CD4-positive, alpha-beta T cell treated with Interferon alpha-2 for 1 hour (primary cell): ENCODE measurements at places on chromosomes 5 and 9.

GRCh38 chr5:39422036-39422606 lies 2.7 kb downstream of the DAB2 start:
- no peak for DNase-seq

- no peak for DNase-seq
These were observed 238.6 kb downstream of the ELAVL2 start for GRCh38 chr9:23587433-23587832.

- no peak for DNase-seq
These were observed 162.9 kb upstream of the NMUR2 start for GRCh38 chr5:152568016-152568415.

GRCh38 chr9:111928359-111928720 lies 31.7 kb downstream of the UGCG start:
- no peak for DNase-seq

GRCh38 chr5:136409000-136409399 lies 43.7 kb upstream of the TRPC7 start:
- DNase-seq: no peak

- no peak for DNase-seq
These were observed 31.8 kb downstream of the AK8 start for GRCh38 chr9:132846109-132846917.

GRCh38 chr5:149610589-149611255 lies 29.4 kb downstream of the ARHGEF37 start:
- no peak for DNase-seq

DNA sequence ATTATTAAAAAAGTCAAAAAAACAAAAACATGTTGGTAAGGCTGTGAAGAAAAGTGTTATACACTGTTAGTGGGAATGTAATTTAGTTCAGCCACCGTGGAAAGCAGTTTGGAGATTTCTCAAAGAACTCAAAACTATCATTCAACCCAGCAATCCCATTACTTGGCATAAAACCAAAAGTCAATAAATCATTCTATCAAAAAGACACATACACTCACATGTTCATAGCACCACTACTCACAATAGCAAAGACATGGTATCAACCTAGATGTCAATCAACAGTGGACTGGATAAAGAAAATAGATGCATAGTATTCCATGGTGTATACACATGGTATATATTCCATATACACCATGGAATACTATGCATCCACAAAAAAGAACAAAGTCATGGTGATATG lies 148.3 kb upstream of the ACOT12 start:
- DNase-seq: no peak

GRCh38 chr5:169106911-169107706 lies 193.8 kb downstream of the SLIT3 start:
- DNase-seq: no peak

DNA sequence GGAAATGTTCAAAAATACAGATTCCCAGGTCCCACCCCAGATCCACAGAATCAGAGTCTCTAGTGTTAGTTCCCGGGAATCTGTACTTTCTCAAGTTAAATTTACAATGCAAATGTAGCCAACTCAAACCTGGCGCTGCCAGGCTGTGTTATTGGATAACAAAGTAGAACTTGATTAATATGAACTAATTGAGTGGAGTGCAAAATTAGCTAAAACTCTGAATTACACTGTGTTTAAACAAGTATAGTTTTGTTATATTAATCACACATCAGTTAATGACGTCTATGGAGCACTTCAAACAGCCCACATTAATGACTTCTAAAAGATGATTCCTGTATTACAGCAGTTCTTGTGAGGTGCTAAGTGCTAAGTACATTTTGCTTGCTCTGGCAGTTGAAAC lies 32.4 kb upstream of the CYFIP2 start:
- peak; percentile 24 for DNase-seq

GRCh38 chr9:113890704-113891103 lies 14.6 kb downstream of the ZNF618 start:
- DNase-seq: no peak

DNA sequence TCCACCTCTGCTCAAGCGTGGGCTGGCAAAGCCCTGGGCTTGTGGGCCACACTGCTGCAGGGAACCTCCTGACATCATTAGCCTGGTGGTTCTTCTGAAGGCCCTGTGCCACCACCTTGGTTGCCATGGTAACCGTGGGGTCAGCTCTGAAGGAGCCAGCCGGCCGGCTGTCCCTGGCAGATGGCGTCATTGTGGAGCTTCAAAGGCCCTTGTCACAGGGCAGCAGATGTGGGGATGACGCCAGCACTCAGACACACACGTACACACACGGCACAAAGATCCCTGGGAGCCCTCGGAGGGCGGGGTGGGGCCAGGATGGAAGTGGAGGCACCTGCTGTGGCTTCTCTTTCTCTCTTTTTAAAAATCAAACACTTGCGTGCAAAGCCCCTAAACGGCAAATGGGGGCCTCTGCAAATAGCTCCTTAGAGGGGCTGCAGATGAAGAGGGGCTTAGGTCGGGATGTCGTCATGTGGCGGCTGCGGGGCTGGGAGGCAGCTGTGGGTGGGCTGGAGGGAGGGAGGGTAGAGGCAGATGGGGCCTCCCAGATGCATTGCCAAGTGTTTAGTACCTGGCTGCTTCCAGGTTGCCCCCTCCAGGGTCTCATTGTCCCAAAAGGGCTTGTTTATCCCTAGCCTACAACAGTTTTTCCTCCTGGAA lies 19.5 kb upstream of the RPL26L1 start:
- DNase-seq: no peak

DNA sequence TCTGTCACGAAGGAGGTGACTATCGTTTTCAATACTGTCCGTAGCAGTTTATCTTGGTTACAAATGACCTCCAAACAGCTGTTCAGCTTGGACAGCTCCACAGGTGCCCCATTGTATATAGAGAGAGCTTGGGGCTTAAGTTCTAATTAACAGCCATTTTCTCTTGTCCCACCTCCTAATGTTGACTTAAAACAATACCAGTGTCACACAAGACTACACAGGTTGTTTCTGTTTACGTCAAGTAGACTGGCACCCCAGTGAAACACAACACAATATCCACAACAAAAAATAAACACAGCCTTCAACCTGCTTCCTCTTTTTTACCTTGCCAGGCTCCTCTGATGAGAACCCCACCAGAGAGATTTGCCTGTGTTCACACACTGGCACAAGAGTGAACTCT lies 39.8 kb upstream of the TLE1 start:
- no peak for DNase-seq

DNA sequence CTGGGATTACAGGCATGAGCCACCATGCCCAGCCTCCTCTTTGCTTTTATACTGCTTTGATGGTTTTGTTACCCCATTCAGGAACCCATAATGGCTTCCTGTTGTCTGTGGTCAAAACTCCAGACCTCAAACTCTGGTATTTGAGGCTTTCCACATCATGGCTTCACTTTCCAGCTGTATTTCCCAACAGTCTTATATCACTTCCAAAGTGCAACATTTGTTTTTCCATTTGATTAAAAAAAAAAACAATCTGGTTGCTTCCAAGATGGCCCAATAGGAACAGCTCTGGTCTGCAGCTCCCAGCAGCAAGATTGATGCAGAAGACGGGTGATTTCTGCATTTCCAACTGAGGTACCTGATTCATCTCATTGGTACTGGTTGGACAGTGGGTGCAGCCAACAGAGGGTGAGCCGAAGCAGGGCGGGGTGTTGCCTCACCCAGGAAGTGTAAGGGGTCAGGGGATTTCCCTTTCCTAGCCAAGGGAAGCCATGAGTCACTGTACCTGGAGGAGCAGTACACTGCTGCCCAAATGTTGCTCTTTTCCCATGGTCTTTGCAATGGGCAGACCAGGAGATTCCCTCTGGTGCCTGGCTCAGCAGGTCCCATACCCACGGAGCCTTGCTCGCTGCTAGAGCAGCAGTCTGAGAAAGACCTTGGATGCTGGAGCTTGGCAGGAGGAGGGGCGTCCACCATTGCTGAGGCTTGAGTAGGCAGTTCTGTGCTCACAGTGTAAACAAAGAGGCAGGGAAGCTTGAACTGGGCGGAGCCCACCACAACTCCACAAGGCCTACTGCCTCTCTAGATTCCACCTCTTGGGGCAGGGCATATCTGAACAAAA lies 458.4 kb downstream of the KDM4C start:
- peak; percentile 5 for DNase-seq

GRCh38 chr9:113536166-113536482 lies 72.6 kb downstream of the RGS3 start:
- DNase-seq: no peak
